Stimulated activated CD4-positive, alpha-beta T cell treated with anti-CD3 and anti-CD28 coated beads, TNF-alpha, amount 100 ng/mL, for 4 hours (primary cell): ENCODE measurements at places on chromosomes 6 and 20.

GRCh38 chr20:36313476-36313875 is 7.3 kb downstream of the DLGAP4 start:
- DNase-seq: no peak

DNA sequence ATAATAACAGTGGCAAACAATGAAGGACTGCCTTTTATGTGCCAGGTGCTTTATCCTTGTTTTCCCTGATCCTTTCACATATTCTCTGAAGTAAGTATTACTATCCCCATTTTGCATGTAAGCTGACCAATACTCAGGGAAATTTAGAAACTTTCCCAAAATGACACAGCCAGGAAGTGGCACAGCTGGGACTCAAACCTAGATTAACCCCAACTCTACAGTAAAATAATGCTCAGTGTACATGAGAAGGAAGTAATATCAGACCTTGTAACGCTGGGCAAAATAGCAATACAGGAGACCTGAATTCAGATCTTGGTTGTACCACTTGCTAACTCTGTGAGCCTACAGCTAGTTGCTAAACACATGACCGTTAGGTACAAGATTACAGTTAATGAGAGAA is 26.8 kb upstream of the NRSN1 start:
- no peak for DNase-seq

DNA sequence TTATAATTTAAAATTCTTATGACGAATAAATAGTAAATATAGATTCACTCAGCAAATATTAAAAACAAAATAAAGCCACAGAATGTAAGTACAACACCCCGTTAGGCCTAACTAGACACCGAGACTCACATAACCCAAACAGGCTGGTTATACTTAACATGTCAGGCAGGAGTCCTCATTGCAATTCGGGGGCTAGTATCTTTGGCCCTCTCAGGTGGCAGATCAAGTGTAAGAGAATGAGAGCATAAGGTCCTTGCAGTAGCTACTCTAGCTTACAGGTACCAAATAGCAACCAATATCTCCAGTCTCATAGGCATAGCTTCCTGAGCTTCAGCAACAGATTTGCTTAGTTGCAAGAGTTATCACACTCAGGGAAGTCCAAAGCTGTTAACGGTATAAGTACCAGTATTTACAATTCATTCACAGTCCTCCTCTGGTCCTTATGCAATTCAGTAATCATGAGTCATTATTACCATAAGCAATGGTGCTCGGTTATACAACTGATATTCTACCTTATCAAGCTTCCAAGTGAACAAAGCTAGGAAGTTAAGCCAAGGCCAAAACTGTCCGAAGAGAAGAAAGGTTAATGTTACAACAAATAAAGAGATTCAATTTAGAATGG is 20.1 kb downstream of the REV3L start:
- DNase-seq: no peak

GRCh38 chr6:125097186-125097585 is 56.4 kb upstream of the TPD52L1 start:
- DNase-seq: no peak

GRCh38 chr6:72440611-72441010 is 181.3 kb upstream of the KCNQ5 start:
- no peak for DNase-seq

GRCh38 chr6:108672641-108673040 is 111.9 kb downstream of the FOXO3 start:
- DNase-seq: no peak

DNA sequence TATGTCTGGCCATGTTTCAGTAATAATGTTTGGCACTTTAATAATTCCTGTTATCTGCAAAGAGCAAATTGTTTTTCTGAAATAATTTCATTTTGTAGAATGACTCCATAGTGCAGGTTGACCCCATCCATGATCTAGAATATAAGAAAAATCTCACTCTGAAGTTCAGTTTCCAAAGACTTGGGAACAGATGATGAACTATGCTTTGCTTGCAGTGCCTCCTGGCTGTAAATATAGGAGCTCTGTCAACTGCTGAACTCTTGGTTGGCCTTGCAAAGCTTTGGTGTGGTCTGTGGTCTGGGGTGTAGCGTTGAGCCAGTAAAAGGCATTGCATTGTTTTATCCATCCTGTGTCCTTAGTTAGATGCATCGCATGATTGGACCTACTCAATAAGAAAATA is 104.0 kb downstream of the PLCB4 start:
- DNase-seq: no peak

DNA sequence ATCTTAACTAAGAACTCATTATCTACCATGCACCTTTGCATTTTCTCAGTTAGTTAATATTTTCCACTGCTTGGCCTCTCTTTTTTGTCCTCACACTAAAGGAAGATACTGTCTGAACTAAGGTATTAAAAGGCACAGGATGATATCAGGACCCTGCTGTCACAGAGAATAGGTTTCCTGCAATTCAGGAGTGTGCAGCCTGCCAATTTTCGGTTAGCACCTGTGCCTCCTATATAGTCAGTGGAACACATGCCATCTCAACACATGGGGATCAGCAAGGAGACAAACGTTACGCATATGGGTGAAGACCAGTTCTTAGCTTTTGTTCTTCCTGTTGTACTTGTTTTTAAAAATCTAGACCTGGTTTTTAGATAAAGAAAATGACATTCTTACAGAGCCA is 71.0 kb downstream of the FUT9 start:
- DNase-seq: no peak

DNA sequence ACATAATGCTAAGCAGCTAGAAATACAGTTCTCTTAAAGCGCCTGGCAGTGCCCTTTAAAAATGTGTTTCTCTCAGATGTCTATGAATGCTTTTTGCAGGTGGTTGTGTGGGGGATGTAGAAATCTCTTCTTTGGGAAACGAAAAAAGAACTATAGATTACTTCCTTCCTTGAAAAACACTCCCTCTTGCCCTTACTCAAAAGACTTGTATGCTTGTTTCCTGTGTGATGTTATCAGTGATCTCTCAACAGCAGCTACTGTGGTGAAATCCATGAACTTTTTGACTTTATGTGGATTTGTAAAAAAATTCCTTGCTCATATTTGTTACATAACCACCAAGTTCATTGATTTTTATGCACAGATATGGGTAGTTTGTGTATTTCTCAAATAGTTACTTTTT is 916.5 kb downstream of the QKI start:
- no peak for DNase-seq

DNA sequence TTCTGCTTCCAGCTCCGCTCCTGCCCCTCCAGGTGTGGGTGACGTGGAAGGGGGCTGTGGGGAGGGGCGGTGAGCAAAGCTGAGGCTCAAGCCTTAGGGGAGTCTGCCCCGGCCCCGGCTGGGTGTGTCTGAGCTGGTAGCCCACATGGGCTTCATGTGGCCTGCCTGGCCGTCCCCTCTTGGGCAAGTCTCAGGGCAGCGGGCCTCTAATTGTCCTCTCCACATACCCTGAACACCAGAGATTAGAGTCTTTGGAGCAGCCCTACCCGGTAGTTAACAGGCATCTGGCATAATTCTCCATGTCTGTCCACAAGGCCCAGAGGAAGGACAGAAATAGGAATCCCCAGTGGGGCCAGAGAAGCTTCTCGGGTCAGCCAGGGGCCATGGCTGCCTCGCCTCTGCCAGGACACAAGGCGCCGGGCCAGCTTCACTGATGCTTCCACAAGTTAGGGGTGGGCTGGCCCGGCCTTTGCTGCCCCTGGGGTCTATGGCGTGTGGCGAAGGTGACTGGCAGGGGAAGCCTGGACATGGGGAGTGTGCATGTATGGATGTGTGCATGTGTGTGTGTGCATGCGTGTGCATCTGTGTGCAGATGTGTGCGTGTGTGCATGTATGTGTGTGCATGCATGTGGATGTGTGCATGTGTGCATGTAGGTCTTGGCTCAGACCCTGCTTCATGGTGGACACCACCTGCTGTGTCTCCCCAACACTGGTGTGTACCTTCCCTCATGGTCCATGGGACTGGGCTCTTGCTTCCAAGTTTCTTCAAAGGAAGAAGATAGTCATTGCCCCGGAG is 24.0 kb downstream of the FRMD1 start:
- no peak for DNase-seq

GRCh38 chr6:46062312-46062711 is 46.7 kb upstream of the CLIC5 start:
- no peak for DNase-seq

GRCh38 chr6:7271205-7271534 is 41.8 kb downstream of the SSR1 start:
- no peak for DNase-seq

DNA sequence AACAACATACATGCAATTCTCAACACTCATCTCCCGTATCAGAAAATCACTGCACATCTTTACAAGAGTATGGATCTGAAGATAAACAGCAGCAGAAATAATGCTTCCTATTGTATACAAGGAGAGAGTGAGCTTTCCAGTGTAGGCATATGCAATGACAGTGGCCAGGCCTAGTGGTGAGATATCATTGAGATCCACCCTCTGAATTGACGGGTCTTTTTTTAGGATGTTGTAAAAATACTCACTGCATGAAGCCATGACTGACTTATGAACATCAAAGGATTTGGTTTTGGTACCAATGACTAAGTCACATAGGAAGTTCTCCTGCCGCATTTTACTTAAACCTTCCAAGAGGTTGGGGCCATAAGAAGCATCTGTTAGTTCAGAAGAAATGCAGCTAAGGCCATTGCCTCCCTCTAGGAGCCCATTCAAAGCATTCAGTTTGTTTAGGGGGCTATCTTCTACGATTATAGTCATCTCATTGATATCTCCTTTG is 10.8 kb downstream of the KLHL31 start:
- no peak for DNase-seq

- DNase-seq: no peak
Observed at GRCh38 chr20:48214601-48215000, 429.3 kb upstream of the SULF2 start.

DNA sequence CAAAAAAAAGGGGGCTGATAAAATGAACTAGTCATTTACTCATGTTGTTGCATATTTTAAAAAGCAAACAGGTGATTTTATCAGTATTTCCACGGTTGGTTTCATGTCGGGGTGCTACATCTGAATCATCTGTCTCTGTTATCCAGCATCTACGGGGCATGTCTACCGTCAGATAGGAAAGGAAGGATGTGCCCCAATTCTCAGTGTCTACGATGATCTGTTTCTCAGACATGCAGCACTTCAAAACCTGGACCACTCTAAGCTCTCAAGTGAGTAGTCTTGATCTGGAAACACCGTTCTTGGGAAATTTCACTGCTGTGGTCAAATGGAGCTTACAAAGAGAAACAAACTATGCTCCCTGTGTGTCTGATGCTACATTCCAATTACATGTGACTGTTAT is 240.3 kb upstream of the TAB2 start:
- no peak for DNase-seq

DNA sequence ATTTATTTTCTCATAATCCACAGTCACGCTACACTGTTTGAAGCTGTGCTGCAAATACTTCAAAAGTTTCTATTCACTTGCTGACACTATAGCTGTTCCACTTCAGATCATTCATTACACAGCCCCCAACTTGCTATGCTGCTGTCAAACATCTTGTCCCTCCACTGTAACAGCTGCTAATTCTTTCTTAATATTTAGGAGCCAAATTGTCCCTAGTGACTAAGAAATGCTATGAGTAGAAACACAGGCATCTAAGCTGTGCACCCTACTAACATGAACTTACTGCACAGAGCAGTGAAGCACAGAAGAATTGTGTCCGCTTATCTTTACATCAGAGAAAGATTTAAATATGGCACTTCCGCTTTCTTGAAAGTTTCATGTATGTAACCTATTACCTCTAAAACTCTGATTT is 91.3 kb downstream of the PDE10A start:
- DNase-seq: no peak

- DNase-seq: no peak
Observed at GRCh38 chr6:31574106-31575061, 981 bp upstream of the TNF start.

- no peak for DNase-seq
Observed at GRCh38 chr6:36273067-36273466, 3.2 kb downstream of the PNPLA1 start.

DNA sequence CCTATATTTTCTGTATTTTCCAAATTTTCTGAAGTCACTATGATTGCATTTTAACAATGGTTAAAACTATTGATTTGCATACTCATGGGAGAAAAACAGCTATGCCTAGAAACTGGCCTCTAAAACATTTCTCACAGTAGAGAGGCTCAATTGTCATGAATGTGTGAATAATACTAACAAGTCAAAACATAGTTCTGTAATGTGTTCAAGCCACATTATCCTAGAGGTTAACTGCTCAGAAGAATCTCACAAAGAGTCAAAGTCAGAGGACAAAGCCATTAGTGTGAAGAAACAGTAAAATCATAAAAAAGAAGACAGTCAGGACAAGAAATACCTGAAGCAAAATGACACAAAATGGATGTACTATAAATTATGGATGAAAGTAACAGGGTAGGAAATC is 12.5 kb upstream of the ALDH8A1 start:
- no peak for DNase-seq

DNA sequence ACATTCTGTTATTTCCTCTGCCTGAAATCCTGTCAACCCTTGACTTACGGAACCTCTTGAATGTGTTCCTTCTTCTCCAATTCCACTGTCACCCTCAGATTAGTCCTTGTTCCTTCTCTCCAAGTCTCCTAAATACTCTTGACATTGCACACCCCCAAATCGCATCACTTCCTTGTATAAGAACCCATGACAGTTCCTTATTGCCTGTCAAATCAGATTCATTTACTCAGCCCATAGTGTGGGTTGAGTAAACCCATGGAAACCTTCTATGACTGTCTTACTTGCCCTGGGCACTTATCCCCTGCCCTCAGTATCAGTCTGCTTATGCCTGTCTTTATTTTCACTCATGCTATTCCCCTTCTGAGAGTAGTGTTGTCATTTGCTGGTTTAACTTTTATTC is 40.5 kb downstream of the ARMC2 start:
- no peak for DNase-seq

DNA sequence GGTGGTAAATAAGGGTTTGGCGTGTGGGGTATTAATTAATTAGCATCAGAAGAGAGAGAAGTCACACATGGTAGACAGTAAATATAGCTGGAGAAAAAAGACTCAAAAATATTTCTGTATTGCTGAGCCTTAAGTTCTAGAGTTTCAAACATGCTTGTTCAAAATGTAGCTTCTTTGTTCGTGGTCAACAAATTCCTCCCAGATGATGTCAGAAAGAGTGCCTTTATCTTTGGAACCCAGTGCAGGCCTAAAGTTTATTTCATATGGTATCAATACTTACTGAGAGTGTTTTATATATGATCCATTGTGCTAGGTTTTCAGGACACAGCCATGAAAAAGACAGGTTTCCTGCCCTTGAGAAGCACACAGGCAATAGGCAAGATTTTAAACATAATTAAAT is 18.3 kb downstream of the MARCKS start:
- DNase-seq: no peak

GRCh38 chr6:170150590-170150945 is 140.3 kb downstream of the DLL1 start:
- no peak for DNase-seq

DNA sequence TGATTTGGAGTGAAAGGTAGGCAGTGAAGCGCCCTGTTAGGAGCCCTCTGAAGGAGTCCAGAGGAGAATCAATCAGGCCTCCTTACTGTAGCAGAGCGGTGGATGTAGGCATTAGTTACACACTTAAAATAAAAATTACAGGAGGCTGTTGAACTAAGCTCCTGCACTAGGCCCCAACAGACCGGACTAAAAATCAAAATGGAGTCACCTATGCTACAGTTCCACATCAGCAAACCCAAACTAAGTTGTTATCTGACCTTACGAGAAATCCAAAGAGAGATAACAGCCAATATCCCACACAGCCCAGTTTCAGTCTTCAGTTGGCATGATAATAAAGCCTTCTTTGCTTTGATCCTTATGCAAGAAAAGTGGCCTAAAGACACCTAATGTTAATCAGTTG is 26.8 kb downstream of the SGK1 start:
- DNase-seq: no peak
